Fibroblast of lung (primary cell): ENCODE measurements at places on chromosomes 13 and 19. TPM values are rescaled to one million over a fixed set of nuclear protein-coding genes. Genes with fewer than 3 reads are reported as not detected.

The SLC6A16 gene
- 0.08 and 0.62 TPM in 2 replicates for polyA plus RNA-seq

The CEACAM20 gene
- polyA plus RNA-seq = not detected in 2 replicates

The SWSAP1 gene
- polyA plus RNA-seq = 0.76 and 1.2 TPM in 2 replicates

The ACP4 gene
- not detected in 2 replicates for polyA plus RNA-seq

The KLK15 gene
- not detected in 2 replicates for polyA plus RNA-seq

The MUC16 gene
- polyA plus RNA-seq = not detected in 2 replicates

DNA sequence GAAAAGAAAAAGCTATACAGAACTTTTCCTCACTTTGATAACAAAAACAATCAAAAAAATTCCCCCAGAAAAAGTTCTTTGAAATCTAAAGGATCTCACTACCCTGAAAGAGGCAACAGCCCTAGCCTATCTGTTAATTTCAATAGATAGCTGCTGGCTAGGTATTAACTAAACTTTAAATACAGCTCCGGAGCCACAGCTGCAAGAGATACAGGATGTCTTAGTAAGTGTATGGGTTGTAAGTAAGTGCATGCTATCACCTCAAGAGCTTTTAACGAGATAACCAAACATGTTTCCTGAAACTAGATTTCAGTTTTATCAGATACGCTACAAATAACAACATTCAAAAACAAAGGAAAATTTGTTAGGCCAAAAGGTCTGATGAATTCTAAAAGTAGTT, 148.4 kb downstream of the KLF12 start:
- DNase-seq = no peak

- peak; percentile 43 for DNase-seq
These were observed 56.4 kb downstream of the ZDHHC20 start for GRCh38 chr13:21402586-21403307.

DNA sequence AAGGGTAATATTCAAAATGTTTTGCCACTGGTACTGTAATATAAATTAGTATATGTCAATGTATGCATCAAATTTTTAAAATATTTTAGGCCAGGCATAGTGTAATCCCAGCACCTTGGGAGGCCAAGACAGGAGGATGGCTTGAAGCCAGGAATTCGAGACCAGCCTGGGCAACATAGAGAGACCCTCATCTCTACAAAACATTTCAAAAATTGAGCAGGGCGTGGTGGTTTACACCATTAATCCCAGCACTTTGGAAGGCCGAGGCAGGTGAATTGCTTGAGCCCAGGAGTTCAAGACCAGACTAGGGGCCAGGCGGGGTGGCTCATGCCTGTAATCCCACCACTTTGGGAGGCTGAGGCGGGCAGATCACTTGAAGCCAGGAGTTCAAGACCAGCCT, 14.1 kb upstream of the STRN4 start:
- no peak for DNase-seq

GRCh38 chr19:41845001-41845050, at the start of gene DMRTC2:
Gene DMRTC2 (plus strand): TSS chr19:41845042. CDS start chr19:41847429, 2,387 bp downstream.
- DNase-seq = no peak

- DNase-seq = peak; percentile 28
These were observed 852.7 kb upstream of the KLHL1 start for GRCh38 chr13:70960841-70961443.

DNA sequence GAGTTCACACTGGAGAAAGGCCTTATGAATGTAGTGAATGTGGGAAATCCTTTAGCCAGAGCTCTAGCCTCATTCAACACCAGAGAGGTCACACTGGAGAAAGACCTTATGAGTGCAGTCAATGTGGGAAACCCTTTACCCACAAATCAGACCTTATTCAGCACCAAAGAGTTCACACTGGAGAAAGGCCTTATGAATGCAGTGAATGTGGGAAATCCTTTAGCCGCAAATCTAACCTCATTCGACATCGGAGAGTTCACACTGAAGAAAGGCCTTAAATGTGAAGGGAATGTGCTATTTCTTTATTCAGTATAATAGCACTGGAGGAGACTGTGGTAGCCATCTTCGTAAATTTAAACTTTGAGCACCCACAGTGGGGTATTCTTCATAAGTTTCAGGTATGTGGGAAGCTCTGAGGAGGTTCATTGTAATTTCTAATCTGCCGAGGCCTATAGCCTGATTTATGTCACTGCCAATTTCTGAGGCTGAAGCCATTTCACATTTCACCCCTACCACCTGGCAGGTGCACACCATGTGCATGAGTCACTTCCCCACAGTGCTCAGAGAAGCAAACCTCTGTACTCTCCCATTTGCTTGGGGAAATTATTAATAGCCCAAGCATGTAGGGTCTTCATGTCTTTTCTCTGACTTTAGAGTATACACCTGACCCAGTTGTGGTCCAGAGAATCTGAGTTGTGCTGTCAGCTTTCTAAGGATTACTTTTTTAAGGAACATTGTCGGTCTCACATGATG, 6.4 kb downstream of the ZNF551 start:
- no peak for DNase-seq

DNA sequence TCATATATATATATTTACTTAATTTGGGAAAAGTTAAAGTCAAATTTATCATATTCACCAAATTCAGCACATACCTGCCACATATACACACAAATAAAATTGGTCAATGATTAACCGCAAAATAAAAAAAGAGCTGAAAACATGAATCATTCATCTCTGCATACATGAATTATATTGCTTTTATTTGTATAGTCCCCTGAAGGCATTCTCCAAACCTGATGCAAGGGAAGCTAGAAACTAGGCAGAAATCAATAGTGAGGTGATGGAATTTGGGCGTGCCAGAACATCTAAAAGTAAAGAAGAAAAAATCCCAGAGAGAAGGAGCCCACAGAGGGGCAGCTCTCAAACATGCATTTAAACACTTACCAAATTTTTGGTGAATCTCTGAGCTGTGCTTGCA, 60.1 kb downstream of the UFM1 start:
- DNase-seq = no peak

DNA sequence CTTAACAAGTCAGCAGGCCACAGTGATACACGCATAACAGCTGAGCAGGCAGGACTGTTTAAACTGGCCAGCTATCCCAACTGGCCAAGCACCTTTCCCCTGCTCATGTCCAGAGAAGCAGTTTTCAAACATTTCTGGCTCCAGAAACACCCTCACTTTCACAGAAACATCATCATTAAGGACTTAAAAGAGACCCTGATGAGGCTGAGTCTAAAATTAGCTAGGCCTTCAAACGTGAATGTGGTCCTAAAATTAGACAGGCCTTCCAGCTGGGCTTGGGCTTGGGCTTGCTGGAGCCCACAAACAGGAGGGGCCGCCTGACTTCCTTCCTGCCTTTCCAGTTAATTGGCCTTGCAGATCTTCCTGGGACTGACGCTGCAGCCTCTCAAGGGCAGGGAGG, 334.2 kb downstream of the DNAJC15 start:
- DNase-seq = no peak

GRCh38 chr19:18596752-18597157, 8.2 kb downstream of the REX1BD start:
- peak; percentile 32 for DNase-seq

- peak; percentile 27 for DNase-seq
These were observed 79.1 kb downstream of the DNAJC3 start for GRCh38 chr13:95756072-95756471.

DNA sequence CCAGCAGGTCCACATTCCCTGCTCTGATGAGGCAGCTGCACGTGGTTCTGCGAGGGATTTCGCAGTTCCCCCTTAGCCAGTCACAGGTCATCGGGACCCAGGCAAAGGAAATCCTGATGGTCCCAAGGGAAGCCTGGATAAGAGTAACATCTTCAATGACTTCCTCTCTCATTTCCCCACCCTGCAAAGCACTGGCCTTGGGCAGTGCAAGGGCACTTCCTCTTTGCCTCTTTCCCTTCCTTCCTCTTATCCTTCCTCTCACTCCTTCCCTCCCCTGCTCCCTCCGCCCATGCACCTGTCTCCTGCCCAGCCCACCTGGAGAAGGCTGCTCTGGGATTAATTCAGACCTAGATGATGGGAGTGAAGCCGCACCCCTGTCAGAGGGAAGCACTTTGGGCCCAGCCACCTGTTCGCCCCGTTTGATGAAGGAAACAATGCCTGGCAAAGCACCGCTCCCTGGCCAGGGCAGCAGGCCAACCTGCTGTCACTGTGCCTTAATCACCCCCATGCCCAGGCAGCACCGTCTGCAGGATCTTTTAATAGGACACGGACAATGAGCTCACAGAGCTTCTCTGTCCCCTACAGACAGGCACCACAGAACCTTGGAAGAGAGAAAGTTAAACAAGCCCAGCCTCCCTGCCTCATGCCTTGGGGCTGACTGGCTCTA, 113.5 kb upstream of the PABPC3 start:
- no peak for DNase-seq

- DNase-seq = no peak
These were observed 199.2 kb upstream of the MAB21L1 start for GRCh38 chr13:35675651-35676050.

DNA sequence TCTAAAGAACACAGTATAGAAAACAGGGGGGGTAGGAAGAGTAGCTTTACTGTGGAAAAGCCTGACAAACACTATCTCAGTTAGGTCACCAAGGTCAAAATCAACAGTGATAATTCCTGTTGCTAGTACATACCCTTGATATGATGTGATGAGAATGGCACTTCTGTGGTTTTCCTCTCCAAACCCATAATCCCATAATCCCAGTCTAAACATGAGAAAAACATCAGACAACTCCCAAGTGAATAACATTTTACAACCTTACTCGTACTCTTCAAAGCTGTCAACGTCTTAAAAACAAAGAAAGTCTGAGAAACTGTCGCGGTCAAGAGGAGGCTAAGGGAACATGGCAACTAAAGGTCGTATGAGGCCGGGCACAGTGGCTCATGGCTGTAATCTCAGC, 137.6 kb downstream of the FOXO1 start:
- no peak for DNase-seq

- no peak for DNase-seq
These were observed 306 bp downstream of the SUGT1 start for GRCh38 chr13:52652980-52653303.
